CD4-positive, alpha-beta T cell treated with Interleukin-21 for 1 hour (primary cell): ENCODE measurements at places on chromosomes 5 and 9.

GRCh38 chr5:89289604-89290003 lies 406.6 kb upstream of the MEF2C start:
- DNase-seq: no peak

- DNase-seq: no peak
Observed at GRCh38 chr5:1983401-1983800, 100.7 kb upstream of the IRX4 start.

- DNase-seq: no peak
Observed at GRCh38 chr9:135561391-135562234, at the start of gene PAEP. Gene PAEP, plus strand, starts transcription at chr9:135561756.

DNA sequence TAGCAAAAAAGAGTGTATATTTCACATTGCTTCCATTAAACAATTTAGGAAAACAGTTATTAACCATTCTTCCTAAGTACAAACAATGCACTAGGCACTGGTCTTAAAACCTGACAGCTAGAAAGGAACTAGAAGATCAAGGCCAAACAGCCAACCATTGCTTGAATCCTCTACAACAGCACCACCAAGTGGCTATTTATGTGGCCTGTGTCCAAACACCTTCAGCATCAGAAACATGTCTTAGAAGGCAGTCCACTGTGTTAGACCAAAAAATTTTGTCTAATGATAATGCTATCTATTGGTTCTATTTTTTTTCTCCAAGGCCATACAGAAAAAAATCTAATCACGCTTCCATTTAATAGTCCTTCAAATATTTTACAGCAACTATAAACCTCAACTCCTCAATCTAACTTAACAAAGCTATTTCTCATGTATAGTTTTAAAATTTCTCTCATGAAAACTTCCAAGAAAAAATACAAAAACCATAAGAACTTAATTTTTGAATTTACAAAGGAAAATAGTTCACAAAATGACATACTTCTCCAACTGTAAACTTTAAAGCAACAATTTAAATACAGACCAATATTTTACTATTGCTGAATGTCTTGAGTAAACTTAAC lies 36.1 kb downstream of the CAAP1 start:
- peak; percentile 14 for DNase-seq

DNA sequence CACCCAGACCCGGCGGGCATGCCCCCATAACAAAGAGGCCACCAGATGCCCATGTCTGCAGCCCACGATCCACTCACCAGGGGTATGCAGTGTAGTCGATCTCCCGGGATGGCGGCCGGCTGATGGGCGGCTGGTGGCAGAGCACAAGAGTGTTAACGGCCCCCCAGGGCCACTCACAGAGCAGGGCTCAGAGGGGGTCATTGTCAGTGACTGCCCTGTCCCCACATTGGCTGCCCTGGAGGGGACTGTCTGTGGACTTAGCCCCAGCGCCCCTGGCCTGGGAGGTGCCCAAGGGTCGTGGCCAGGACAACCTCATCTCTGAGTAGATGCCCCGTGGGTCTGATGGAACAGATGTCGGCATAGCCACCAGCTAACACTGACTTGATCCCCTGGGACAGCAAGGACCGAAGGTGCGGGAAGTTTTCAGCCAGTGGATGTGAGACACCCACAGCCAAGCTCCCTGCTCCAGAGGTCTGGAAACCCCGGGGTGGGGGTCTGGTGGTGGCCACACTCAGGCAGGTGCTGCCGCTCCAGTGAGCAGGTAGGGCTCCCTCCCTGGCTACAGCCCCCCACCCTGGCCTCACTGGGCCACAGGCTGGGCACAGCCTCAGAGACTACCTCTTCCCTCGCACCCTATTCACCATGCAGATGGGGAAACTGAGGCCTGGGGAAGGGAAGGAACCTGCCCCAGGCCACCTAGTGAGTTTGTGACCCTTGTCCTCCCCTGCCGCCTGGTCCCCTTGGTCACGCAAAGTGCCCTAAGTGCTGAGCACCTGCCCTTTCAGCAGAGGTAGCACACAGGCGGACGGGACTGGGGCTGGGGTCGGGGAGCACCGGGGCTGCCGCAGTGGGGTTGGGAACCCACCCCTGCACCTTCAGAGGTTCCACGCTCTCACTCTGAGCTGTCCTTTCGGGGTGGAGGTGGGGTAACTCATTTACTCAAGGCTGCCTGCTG lies 38.1 kb upstream of the SARDH start:
- no peak for DNase-seq

GRCh38 chr9:133238272-133238850 lies 29.3 kb upstream of the OBP2B start:
- peak; percentile 41 for DNase-seq

DNA sequence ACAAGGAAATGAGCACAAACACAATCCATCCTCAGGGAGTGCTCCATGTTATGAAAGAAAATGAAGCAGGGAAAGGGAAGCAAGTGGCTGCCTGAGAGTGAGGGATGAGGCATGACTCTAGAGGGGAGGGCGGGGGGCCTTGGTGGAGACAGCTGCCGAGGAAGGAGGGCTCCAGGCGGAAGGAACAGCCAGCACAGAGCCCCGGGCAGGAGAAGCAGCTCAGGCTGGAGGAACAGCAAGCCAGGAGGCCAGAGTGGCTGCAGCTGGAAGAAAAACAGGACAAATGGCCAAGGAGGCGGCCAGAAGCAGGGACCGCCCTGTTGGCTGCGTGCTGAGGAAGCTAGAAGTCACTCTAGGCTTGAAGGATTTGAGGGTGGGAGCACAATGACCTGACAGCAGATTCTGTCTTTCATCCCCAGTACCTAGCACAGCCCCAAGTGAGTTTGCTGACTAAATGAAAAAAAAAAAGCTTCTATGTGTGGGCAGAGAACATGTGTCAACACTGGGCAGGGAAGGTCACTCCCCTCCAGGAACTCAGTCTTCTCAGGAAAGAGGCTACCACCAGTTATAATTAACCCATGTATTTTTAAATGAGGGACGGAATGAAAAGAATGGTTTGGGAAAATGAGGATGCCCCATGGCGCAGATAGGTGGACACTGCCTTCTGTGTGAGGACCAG lies 142.8 kb downstream of the DCP2 start:
- no peak for DNase-seq

GRCh38 chr5:52776116-52776515 lies 11.6 kb upstream of the ITGA1 start:
- peak; percentile 55 for DNase-seq
